ENCODE measurements at places on chromosomes 11 and 22.

DNA sequence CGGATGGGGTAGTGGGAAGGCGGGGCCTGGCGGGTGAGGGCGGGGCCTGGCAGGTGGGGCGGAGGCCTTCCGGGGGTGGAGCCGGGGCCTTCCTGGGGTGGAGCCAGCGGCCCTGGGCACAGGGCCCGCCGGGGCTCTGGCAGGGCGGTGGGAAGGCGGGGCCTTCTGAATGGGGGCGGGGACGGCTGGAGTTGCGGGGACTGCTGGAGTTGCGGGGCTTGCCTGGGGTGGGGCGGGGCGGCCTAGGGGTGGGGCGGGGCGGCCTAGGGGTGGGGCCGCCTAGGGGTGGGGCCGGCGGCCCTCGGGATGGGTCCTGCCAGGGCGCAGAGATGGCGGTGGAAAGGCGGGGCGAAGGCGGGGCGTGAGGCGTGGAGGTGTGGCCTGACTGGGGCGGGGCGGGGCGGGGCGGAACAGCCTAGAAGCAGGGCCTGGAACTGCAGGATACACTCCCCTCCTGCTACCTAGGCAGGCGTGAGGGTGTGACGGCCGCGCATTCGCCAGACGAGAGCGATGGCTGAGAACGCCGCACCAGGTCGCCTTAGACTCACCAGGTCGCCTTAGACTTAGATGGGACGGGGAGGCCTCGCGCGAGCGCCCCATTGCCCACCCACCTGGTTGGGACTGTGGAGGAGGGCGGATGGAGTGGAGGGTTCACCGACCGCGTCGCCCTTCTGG, 19.3 kb downstream of the RRP7A start:
- peak; percentile 99 for DNase-seq

GRCh38 chr11:65396769-65397745, 10.6 kb downstream of the FRMD8 start:
- DNase-seq = no peak

DNA sequence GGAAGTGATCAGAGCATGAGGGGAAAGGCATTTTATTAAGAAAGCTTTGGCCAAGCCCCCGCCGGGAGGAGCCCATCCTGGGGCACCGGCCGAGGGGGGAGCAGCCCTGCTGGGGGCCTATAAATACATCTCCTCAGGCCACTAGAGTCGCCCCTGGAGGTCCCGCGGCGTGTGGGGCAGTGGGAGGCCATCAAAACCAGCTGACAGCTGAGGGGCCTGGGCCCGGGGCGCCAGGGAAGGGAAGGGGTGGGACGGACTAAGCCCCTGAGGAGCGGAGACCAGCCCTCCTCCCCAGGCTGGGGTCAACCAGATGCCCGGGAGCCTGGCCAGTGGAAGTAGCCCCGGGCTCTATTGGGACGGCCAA, 13.1 kb downstream of the SCARF2 start:
- DNase-seq = no peak

DNA sequence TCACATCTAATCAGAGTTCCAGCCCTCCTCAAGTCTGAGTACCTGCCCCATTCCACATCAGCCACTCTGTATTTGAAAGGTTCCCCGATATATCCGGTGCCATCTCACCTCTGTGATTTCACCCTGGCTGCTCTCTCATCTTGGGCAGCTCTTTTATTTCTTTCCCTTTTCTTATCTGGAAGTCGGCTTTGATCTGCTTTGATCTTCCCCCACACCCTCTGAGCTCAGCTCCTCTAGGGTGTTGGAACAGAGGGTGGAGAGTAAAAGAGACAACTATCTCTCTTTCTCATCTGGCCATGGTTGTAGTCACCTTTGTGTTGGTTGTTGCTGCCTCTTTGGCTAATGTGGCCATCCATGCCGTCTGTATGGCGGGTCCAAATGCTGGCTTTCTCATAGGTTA, 108.3 kb downstream of the ENTHD1 start:
- DNase-seq = no peak

GRCh38 chr11:117743121-117743815, 53.7 kb downstream of the DSCAML1 start:
- peak; percentile 39 for DNase-seq

DNA sequence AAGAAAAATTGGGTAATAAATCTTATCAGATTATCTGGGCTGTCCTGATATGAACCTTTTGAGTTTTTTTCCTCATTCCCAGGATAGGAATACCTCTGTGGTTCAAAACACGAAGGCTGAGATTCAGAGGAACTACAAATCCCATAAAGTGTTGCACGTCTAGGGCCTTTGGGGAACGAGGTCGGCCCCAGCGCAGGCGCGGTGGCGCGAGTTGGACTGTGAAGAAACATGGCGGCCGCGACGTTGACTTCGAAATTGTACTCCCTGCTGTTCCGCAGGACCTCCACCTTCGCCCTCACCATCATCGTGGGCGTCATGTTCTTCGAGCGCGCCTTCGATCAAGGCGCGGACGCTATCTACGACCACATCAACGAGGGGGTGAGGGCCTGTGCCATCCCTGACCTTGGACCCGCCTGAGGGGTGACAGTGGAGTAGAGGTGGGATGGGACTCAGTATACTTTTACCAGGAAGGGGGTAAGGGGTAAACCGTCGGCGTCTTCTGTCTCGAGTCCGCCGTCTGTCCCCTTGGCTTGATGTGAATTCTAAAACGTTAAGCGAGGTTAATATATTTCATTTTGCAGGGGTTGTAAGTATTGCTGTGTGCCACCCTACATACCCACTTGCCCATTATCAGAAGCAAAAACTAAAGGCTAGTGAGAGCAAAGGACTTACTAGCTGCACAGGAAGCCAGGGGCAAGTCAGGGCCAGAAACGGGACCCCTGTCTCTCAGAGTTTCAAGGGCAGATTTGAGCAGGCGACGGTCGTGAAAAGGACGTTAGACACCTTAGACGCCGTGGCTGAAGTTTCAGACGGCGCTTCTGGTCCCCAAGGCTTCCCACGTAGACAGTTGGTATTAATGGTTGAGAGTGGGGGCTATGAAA, at the start of gene UQCR10:
TSS of gene UQCR10 (plus strand) at position 199 of the 881 bp plus-strand sequence. CDS start at position 229, 30 bp downstream.
- peak; percentile 92 for DNase-seq

GRCh38 chr22:30074994-30075393, 5.3 kb upstream of the HORMAD2 start:
- DNase-seq = no peak
